Muscle of back (tissue), 13 donors: ENCODE measurements at places on chromosomes 2 and 18. TPM values are rescaled to one million over a fixed set of nuclear protein-coding genes. Genes with fewer than 3 reads are reported as not detected.

- DNase-seq = no peak
These were observed 50.7 kb downstream of the TRAPPC12 start for GRCh38 chr2:3430172-3430571.

Gene SLC40A1
- 43.6 TPM for polyA plus RNA-seq

GRCh38 chr2:46520130-46520711, 40.9 kb downstream of the TMEM247 start:
- DNase-seq = peak; percentile 75

GRCh38 chr2:12071318-12071717, 324.9 kb downstream of the LPIN1 start:
- DNase-seq = no peak

Gene KCNF1
- 4.5 TPM for polyA plus RNA-seq

Gene SCYGR3
- polyA plus RNA-seq = not detected

GRCh38 chr2:36613801-36614200, 15.8 kb upstream of the FEZ2 start:
- DNase-seq = no peak

Gene KCNE4
- 4.2 TPM for polyA plus RNA-seq

Gene PLA2R1
- 3.3 TPM for polyA plus RNA-seq

Gene ATP8B1
- 4.6 TPM for polyA plus RNA-seq

- no peak for DNase-seq
These were observed 2.8 kb downstream of the XDH start for GRCh38 chr2:31411771-31412170.

DNA sequence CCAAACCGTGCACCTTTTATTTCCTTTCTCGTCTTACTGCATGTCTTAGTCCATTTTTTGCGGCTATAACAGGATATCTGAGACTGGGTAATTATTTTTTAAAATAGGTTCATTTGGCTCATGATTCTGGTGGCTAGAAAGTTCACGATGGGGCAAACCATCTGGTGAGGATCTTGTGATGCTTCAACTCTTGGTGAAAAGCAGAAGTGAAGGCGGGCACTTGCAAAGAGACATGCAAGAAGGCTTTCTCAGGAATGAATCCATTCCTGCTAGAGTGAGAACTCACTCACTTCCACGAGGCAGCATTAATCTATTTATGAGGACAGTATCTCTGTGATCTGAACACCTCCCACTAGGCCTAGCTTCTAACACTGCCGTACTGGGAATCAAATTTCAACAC, 327.1 kb upstream of the RBMS1 start:
- no peak for DNase-seq

Gene NEU2
- polyA plus RNA-seq = not detected

GRCh38 chr18:76442413-76443171, 52.5 kb downstream of the ZNF516 start:
- no peak for DNase-seq

DNA sequence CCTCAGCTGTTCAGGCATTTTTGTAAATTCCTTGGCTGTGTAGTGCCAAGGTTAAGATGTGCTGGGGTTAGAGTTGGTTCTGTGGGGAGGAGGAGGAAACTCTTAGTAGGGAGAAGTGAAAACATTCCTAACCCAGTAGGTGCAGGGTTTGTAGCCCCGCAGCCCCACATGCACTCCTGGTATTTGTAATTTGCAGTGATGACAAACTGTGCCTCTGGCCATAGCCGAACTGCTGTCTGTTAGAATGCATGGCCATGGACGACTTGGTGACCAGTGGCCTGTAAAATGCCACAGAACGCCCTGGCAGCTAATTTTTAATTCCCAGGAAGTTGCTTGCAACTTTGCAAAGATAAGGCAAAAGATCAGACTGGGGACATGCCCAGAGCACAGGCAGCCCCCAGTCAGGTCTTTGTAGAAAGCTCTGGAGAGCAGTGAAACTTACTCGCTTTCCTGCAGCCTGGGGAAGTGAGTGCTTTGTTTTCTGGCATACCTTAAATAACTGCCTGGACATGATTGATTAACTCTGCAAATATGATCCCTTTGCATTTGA, 38.4 kb downstream of the LYPD6B start:
- no peak for DNase-seq

- no peak for DNase-seq
These were observed 3.5 kb upstream of the ADNP2 start for GRCh38 chr18:80105369-80106167.

- peak; percentile 63 for DNase-seq
These were observed 7.8 kb downstream of the CDK15 start for GRCh38 chr2:201813996-201814760.

Gene VWC2L
- not detected for polyA plus RNA-seq

Gene ADAM23
- 9.7 TPM for polyA plus RNA-seq

Gene NT5DC4
- polyA plus RNA-seq = not detected

Gene MAB21L4
- not detected for polyA plus RNA-seq

GRCh38 chr2:61620244-61621159, 82.3 kb upstream of the XPO1 start:
- DNase-seq = peak; percentile 47

Gene PROKR1
- 1.4 TPM for polyA plus RNA-seq

DNA sequence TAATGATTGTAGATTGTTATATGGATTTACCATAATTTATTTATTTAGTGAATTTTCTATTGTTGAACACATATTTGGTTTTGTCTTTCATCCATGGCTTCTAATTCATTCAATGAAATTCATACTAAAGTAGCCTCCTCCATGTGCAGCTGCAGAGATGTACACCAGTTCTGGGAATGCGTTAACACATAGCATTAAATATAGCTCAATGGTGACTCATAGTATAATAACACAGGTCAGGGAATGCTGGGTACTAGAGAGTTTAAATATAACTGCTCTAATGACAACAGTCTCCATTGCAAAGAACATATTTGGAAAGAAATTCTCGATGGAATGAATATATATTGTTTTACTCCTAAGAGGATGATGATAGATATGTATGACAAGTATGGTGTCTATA, 1190.2 kb upstream of the NRXN1 start:
- DNase-seq = no peak

Gene ANO7
- polyA plus RNA-seq = 1.0 TPM

Gene TANK
- polyA plus RNA-seq = 37.7 TPM

DNA sequence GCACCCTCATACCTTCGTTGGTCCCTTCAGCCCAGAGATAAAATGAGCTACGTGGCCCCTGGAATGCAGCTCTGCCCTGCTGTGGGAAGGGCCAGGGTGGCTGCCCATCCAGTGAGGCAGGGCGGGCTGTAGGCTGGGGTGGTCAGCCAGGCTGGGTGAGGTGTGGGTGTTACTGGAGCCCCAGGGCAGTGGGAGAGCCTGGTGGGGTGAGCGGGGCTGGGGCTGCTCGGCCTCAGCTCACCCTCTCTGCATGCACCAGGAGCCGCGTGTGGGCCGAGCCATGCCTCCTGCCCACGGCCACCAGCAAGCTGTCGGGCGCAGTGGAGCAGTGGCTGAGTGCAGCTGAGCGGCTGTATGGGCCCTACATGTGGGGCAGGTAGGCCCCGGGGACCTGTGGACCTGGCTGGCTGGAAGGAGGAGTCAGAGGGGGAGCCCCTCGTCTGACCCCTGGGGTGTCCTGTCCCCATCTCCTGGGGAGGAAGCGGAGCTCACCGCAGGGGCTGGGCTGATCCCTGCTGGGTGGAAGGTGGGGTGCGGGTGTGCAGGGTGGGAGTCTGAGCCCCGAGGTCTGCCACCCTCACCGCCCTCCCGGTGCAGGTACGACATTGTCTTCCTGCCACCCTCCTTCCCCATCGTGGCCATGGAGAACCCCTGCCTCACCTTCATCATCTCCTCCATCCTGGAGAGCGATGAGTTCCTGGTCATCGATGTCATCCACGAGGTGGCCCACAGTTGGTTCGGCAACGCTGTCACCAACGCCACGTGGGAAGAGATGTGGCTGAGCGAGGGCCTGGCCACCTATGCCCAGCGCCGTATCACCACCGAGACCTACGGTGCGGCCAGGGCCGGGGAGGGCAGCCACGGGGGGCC, 5.5 kb downstream of the RNPEPL1 start:
- DNase-seq = no peak

GRCh38 chr2:45962177-45962921, 310.9 kb downstream of the PRKCE start:
- DNase-seq = peak; percentile 81

Gene DPP10
- 1.2 TPM for polyA plus RNA-seq
